ENCODE measurements at places on chromosomes 2 and 18.

DNA sequence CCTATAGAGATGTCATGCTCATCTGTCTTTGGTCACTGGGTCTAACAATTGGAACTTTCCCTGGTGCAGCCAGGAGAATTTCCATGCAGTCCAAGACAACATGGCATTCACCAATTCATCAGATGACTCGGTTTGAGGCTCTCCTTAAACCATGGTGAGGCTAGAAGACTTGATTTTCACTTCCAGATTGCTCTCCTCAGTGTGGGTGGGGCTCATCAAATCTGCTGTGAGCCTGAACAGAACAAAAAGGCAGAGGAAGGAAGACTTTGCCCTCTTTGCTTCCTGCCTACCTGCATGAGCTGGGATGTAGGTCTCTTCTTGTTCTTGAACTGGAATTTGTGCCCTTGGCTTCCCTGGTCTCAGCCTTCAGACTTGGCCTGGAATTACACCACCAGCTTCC lies 203.4 kb upstream of the TRIB2 start:
- no peak for DNase-seq

DNA sequence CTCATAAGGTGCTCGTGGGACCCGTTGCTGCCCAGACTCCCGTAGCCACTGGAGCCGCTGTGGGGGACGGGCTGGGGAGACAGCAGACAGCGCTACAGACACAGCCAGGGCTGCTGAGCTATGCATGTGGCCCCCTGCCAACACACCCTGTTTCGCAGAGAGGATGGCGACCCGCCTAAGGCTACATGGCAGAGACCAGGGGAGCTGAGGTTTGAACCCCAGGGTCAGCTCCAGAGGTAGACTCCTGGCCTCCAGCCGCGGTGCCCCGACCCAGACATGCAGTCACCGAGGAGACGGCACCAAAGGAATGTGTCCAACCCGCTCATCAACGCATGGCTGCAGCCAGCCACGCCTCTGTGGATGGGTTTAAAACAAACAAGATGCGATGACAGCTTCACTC lies 21.0 kb upstream of the HES6 start:
- DNase-seq: no peak

DNA sequence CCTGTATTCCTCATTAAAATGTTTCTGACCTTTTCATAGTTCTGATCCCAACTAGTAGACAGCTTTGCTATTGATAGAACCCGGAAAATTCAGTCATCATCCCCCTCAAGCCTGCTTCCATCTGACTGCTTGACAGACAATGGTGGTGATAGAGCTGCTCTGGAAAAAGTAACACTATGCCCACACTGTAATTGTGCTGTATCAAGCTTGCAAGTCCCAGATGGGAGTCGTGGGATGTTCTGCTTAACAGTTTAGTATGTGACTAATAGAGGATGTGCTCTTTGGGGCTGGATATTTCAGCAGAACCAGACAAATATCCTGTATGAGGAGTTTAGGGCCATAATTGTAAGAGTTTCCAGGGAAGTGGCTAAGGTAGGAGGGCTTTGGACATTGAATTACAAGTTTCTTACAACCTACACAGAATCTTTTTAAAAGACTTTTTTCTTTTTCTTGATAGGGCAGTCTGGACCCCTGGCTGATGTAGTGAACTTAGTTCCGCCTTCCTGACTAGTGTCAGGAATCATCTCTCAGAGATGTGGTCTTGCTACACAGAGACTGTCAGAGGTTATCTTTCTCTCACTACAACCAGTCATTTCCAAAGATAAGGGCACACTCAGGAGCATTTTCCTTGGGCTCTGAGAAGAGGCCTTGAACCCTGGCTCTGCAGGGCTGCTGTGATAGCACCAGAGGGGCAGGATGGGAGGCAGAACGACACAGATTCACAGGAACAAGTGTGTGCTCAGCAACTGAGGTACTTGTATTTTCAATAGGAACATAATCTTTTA lies 158.0 kb upstream of the RBMS1 start:
- DNase-seq: no peak

- DNase-seq: no peak
These were observed 138.9 kb upstream of the PELI1 start for GRCh38 chr2:64283006-64283570.

GRCh38 chr2:201795607-201796477 lies 10.5 kb upstream of the CDK15 start:
- no peak for DNase-seq

- DNase-seq: no peak
These were observed 2.8 kb downstream of the DUSP2 start for GRCh38 chr2:96142217-96143113.

DNA sequence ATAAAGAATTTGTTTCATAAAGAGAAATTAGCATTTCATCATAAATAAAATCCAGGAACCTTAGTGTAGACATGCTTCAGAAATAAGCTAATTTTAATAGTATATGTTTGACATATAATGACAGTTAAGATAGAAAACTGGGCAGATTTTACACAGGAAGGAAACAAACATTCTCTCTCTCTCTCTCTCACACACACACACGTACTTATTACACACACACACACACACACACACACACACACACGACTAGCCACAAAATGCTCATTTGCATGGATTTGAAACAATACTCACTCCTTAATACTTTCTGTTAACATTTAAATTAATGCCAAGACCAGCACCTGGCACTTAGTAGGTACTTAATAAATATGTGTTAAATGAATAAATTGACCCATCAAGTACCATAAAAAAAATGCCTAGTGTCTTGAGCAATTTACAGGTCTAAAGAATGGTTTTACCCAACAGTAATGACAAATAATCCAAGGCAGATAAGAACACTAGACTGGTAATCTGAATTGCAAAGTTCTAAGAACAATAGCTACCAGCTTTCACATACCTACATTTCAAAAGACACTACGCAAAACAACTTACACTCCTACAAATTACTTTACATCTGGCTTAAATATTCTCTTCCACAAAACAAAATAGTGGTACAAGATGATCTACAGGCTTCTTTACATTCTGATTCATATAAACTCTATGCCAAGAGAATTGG lies 2.9 kb upstream of the GALNT3 start:
- no peak for DNase-seq
